ENCODE measurements at places on chromosomes 16 and 17. TPM values are rescaled to one million over a fixed set of nuclear protein-coding genes. Genes with fewer than 3 reads are reported as not detected.

Gene RRAD
- 22.5 TPM for total RNA-seq

Gene SLC6A2
- total RNA-seq = not detected

Gene HS3ST6
- not detected for total RNA-seq

Gene STAT5B
- 21.1 TPM for total RNA-seq

Gene KRT40
- total RNA-seq = not detected

Gene FCSK
- 6.8 TPM for total RNA-seq

Gene SLC2A4
- total RNA-seq = 0.08 TPM
